ENCODE measurements at places on chromosomes 1 and 21.

- no peak for DNase-seq
Observed at GRCh38 chr21:42698733-42699132, 45.3 kb downstream of the PDE9A start.

GRCh38 chr1:159121526-159121925 lies 45.0 kb upstream of the AIM2 start:
- DNase-seq, result no peak

GRCh38 chr1:78607334-78607927 lies 12.8 kb upstream of the IFI44L start:
- DNase-seq, result no peak

- DNase-seq, result no peak
Observed at GRCh38 chr1:109768335-109768650, 4.6 kb upstream of the EPS8L3 start.

GRCh38 chr1:208979776-208980175 lies 603.7 kb upstream of the CAMK1G start:
- no peak for DNase-seq

DNA sequence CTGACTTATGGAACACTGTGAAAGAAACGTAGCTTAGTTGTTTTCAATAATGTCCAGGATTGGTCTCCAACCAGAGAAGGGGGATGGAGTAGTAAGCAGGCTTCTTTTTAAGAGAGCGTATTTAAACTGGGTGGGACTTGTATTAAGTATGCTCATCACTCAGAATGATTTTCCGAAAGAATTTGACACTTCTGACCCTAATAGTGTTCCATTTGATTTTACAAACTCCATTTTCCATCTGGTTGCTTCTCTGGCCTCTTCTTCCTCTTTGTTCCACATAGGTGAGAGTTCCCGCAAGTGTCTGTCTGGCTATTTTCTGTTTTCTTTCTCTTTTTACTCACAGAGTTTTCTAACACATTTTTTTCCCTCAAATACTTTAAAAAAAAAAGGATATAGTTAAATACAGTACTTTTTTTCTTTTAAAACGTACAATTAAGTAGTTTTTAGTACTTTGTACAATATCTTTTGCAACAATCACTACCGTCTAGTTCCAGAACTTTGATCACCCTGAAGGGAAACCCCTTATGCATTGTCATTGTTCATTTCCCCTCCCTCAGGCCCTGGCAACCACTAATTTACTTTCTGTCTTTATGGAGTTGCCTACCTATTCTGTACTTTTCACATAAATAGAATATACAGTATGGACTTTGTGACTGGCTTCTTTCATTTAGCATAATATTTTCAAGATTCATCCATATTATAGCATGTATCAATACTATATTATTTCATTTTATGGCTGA lies 67.0 kb downstream of the RASAL2 start:
- no peak for DNase-seq

All from stimulated activated naive CD4-positive, alpha-beta T cell (primary cell).